A549 treated with Mapracorat at 1 μM for 4 hours (cell line): ENCODE measurements at places on chromosomes 2 and 18. TPM values are rescaled to one million over a fixed set of nuclear protein-coding genes. Genes with fewer than 3 reads are reported as not detected.

The PSTPIP2 gene
- 0.17 to 0.52 TPM (median 0.23 TPM) in 5 replicates for total RNA-seq

The HK2 gene
- 0.77 to 1.00 TPM (median 0.93 TPM) in 5 replicates for total RNA-seq

The TEX44 gene
- not detected in 5 replicates for total RNA-seq

The PIEZO2 gene
- total RNA-seq, result 0.47 to 1.0 TPM (median 0.80 TPM) in 5 replicates

The SLC35F6 gene
- total RNA-seq, result 32.7 to 38.7 TPM (median 35.5 TPM) in 5 replicates

The NEU2 gene
- total RNA-seq, result not detected in 5 replicates

The CRYGD gene
- not detected in 5 replicates for total RNA-seq

The NAT8 gene
- not detected in 5 replicates for total RNA-seq

The IL1F10 gene
- total RNA-seq, result not detected in 5 replicates

The CRACDL gene
- total RNA-seq, result 2.5 to 3.8 TPM (median 2.8 TPM) in 5 replicates
